ENCODE measurements at places on chromosomes 2 and 18.

DNA sequence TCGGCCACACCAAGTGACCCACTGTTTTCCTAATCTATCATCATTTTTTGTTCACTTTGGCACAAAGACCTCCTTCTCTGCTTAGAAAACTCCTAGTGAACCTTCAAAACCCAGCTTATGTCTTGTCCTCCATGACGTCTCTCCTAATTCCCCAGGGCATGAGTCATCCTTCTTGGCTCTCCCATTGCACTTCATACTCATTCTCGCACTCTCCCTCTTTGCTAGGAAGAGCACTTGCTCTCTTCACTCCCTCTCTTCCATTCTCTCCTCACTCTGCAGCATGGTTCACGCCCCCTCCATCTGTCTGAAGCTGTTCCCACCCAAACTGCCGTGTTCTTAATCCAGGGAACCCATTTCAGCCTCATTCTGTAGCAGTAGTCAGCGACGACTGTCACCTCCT lies 103.9 kb downstream of the MRO start:
- peak; percentile 43 for DNase-seq

DNA sequence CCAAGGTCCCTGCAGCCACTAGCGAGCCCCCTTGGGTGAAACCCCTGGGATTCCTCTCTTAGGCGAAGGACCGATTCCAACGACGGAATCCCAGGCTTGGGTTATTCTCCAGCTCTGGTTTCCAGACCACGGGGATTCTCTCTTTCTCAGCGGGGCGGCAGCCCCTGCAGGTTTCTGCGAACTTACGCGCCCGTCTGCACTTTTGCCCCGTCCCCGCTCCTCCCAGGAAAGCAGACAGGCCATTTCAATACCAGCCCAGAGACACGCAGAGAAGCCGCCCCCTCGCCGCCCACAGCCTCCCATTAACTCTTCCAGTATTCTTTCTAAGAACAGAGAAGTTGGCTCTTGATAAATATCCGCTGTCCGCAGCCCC lies 1.2 kb downstream of the CBLN2 start:
- DNase-seq, result no peak

DNA sequence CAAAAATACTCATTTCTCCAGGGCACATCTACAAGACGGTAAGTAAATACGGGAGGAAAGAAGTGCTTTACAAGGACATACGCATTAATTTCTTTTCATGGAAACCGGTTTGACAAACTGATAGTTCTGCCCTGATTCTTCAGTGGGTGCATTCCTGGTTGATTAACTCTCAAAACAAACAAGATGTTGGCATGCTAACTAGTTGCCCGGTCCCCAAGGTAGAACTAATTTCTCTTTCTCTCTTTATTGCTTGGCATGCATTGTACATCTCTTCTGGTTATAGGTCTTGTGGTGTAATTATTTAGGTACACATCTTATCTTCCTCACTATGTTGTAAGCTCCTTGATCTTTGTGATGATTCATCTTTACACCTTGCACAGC lies 46.9 kb upstream of the SPATS2L start:
- no peak for DNase-seq

DNA sequence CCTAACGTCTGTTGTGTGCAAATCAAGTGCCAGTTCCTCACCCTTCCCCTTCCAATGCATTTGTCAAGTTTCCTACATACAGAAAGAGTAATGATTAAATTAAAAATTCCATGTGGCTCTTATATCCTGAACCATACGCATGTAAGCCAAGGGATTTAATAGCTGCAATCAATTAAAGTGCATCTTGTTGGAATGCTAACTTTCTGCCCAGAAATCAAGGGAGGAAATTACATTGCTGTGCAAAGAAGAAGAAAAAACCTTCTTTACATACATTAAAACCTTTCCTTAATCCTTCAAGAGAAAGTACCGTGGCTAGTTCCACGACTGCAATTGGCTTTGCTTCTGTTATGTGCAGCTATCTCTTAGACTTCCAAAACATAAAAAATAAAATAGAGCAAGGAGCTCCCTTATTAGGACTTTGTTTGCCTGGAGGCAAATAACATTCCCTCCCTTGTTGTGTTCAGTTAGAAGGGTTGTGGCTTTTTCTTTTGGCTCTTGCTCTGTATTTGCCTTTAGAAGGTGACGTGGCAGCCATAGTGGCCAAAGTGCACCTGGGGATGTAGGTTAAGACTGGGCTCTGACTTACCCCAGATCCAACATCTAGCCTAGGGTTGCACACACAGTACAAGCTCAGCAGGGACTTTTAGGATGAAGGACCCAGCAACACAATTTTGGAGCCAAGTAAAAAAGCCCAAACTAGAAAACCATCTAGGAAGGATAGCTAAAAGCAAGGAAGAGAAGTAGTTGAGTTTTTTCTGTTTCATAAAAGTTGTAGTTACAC lies 158.3 kb downstream of the ANTXR1 start:
- DNase-seq, result no peak
